ENCODE measurements at places on chromosomes 1 and 21.
A peak's percentile ranks its signal among the peaks of the same experiment; 100 is the strongest.

- no peak for DNase-seq
Measured at GRCh38 chr1:58907398-58907797, 123.6 kb upstream of the JUN start.

DNA sequence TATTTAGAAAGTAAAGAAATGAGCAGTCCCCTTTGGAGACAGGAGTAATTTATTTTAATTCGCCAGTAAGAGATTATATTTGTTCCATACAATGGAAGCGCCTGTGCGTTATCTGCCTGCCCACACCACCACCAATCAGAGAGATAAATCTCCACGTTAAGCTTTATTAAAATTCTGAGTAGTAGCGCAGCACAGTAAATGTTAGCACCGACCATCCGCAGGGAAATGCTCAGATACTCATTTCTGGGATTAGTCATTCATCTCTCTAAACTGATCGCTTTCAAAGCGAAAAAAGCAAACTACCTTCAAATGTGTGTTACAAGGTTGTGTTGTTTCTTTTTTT lies 1.2 kb downstream of the ETS2 start:
- no peak for DNase-seq

DNA sequence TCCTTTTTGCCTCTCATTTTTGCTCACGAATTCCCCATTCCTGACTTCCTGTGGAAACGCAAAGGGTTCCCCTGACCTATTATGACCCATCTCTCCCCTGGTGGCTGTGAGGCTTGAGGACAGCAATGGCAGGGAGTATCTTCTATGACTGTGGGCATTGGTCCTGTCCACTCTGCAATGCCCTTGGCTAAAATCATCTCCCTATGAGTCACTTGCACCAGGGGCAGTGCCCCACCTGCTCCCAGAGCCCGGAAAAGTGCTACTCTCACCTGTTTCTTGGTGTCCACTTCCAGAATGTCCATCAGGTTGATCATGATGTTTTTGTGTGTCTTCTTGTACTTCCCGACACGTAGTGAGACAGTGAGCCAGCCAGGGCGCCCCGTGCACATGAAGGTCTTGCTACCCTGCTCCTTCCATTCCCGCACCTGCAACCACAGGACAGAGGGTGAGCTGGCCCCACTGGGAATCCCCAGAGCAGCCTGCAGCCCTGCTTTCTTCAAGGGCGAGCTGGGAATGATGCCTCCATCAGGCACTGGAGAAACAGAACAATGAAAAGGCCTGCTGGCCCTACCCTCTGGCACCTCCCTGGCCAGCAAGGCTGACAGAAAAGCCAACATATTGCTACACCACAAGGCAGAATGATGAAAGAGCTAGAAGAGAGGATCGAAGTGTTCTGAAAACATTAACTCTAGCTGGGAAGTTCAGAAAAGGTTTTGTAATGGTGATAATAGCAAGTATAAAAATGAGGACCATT lies 3.5 kb downstream of the DHCR24 start:
- DNase-seq, result no peak

DNA sequence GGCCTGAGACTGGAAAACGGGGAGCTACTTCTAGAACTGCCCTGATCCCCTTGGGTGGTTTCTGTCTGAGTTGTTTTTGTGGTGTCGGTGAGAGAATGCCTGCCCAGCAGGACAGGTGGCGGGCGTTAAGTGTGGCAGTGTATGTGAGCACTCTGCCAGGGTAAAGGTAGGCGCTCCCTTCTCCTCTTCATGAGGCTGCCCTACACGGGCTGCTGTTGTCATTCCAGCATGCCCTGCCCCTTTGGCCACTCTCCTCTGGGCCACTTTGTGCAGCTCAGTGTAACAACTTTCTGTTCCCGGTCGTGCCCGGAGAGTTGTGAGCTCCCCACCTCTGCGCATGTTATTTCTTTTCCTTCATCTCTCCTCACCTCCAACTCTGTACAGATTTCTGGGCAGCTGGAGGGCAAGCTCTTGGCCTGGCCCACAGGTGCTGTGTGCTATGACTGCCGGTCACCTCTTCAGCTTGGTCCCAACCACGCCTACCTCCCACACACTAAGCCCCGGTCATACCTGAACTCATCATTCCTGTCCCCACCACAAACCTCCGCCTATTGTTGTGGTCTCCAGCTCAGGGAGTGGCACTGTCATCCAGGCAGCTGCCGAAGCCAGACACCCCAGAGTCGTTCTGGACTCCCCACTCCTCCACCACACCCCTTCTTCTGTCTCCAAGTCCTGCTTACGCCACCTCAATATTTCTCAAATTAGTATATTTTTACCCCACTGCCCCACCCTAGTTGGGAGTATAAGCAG lies 69.0 kb downstream of the GADD45A start:
- DNase-seq, result peak; percentile 30

DNA sequence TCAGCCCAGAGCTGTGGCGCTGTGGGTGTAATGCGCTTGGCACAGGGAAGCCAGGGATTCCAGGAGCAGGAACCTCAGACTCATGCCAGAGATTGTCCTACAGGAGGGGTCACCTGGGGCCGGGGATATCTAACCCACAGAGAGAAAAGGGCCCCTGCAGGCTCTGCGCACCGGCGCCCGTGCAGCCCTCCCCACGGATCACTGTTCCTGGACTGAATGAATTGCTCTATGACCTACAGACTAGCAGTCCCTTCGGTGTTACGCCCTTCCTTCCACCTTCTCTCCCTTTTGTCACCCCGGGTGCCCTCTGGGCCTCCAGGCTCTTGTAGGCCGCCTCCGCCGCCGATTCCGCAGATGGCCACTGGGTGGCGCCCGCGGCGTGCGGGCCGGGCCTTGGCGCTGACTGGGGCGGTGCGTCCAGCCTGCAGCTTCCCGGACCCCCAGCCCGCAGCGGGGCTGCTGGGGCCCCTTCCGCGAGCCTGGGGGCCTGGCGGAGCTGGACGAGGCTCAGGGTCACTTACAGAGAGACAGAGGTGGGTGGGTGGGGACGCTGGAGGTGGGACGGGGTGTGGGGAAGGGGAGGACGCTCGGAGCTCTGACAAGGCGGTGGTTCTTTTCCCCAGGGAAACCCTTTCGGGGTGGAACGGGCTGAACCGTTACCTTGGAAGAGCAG lies 101.3 kb downstream of the IER5 start:
- DNase-seq, result peak; percentile 88

GRCh38 chr1:66519992-66520391 lies 14.0 kb upstream of the SGIP1 start:
- DNase-seq, result no peak

DNA sequence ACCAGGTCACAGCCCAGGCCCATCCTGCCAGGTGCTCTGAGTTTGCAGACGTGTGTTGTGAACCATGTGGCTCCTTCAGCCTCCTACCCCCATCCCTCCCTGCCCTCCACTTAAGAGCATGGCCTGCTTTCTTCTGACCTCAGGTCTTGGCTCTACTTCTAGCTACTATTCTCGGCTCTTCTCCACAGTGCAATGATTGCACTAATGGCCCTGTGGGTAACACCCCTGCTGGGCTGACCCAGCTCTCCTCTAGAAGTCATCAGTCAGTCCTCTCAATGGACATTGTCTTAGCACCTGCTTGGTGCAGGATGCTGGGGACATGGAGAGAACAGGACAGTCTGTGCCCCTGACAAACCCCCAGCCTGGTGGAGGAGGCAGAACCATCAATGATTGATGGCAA lies 22.2 kb upstream of the IFFO2 start:
- peak; percentile 1 for DNase-seq

DNA sequence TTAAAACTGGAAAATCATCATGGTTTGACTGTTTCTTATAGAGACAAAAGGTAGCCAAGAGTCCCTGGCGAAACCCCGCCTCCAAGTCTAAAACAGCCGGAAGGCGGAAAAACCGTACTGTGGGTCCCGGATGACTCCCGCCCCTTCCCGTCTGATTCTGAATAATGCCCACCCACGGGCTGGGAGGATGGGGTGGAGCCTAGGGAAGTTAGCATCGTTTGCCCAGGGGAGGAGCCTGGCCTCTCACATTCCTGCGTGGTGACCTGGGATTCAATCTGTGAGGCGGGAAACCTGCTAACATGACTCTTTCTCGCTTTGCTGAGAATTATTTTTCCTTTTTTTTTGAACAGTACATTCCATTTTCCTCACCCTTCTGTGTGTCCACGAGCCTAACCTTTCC lies 124.9 kb downstream of the KCNK1 start:
- DNase-seq, result no peak

DNA sequence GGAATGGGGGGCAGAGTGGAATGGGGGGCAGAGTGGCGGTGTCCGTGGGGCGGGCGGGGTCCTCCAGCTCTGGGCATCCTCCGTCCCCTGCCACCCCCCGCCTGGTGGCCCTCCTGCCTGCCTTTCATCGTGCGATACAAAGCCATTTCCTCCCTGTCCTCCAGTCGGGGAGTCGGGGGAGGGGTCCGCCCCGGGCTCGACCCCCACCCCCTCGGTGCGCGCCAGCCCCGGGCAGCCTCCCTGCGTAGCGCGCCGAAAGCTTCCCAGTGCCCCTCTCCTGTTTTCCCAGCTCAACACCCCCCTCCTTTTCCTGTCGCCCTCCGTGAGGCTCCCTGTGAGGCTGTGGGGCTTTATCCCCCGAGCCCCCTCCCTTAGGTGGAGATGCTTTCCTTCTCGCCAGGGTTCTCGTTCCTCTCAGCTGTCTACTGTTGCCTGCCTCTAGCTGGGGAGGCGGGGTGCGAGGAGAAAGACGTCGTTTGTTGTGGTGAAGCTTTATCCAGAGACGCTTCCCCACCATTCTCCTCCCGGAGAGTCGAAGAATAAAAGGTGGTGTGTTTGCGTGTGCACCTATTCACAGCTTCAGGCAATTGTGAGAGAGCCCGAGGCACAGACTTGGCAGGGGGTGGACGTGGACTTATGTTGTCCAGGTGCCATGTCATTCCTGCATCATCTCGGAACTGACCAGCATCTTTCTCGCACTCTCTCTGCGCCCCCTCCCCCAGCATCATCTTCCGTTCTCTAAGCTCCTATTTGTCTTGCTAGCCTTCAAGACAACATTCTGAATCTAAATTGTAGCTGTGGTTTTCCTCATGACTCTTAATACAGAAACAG lies 848 bp downstream of the DNM3 start:
- peak; percentile 31 for DNase-seq

DNA sequence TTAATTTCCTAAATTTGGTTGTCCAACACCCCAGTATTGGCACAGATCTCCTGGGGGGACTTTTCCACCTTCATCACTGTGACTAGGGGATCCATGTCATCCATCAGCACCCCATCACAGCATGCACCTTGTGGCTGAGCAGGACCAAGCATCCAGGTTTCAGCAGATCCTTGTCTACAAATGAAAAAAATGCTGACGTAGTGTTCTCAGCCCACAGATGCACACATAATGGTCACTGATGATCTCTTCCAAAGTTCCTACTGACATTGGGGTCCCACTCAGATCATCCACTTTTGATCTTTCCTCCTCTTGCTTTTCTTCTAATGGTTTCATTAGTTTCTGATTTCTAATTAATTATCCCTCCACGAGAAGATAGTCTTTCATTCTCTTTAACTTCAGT lies 373.1 kb downstream of the TBX15 start:
- no peak for DNase-seq

DNA sequence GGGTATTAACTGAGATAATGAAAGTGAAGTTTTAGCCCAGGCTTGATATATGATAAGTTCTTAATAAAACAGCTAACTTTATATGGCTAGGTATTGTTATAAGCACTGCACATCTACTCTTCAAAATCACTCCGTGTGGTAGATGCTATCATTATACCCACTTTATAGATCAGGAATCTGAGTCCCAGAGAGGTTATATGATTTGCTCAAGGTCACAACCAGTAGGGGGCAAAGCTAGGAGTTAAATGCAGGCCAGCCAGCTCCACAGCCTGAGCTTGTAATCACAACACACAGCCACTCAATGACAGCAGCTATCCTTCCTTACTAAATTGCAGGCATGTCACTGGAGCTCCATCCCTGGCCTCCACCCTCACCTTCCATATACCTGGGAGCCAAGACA lies 115.8 kb downstream of the CAPN8 start:
- DNase-seq, result no peak

DNA sequence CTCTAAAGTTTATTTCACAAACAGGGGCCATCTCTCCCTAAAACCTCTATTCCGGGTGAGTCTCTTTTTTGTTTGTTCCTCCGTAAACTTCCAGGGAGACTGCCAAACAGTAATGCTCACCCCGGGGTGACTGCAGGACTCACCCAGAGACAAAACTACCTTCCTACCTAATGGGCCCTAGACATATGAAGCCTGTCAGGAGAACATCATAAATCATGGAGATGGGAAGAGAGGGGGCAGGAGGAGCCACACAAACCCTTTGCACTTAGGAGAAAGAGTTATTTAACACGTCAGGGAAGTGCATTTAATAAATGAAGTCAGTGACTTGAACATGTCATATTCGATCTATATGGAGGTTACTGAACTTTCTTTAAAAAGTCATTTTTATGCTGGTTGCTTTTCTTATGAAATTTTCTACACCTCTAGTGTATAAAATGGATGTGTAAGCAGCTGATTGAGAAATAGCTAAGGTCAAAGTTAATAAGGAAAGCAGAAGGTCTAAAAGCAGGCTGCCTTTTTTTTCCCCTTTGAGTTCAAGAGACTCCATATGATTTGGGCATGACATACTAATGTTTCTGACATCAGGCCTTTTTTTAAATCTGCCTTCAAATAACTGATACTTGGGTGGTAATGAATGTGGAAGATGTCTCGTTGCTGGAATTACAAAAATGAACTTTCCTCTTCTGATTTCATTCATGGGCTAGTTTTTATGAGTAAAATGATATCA lies 286.9 kb upstream of the USP25 start:
- no peak for DNase-seq

DNA sequence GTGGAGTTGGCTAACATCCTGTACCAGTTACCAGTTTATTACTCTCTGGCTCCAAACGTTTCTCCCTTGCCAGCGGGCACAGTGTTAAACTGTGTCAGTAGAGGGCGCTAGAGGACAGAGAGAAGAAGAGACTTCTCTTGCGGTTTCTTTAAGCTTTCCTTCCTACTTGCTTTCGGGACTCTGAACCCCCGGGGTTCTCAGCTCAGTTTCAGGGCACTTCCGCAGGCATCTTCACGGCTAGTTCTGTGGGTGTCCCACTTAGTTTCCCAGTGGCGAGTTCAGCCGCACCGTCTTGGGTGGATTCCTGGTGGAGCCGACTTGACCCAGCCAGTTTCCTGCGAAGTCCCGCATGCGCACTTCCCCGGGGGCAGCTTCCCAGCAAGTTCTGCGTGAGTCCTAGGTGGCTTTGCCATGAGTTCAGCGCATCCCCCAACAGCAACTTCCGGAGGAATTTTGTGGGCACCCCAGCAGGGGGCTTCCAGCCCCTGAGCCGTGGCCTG lies 37.9 kb upstream of the BTG2 start:
- DNase-seq, result peak; percentile 85

GRCh38 chr1:8813016-8813763 lies 4.2 kb downstream of the RERE start:
- DNase-seq, result no peak

GRCh38 chr21:42746593-42747275 lies 93.3 kb downstream of the PDE9A start:
- DNase-seq, result peak; percentile 38

Measured in stimulated activated CD8-positive, alpha-beta memory T cell treated with anti-CD3 and anti-CD28 coated beads, Interleukin-4, amount 100 ng/mL, for 48 hours (primary cell).